ENCODE measurements at places on chromosomes 3 and 15. TPM values are rescaled to one million over a fixed set of nuclear protein-coding genes. Genes with fewer than 3 reads are reported as not detected.

DNA sequence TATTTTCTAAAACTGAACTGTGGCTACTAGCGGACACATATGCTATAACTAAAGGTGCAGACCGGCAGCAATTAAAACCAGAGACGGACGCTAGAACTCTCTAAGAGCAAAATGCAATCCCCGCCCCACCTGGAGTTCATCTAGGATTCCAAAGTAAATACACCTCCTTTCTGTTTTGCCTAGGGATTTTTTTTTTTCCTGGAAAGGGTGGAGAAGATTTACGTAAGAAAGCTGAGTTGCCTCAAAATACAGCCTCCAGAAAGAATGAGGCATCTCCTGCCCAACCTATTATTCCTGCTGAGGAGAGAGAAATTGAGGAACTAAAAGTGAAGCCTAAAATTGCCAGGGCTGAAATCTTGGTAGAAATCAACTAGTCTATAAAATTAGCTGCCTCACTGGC lies 150.2 kb downstream of the TP63 start:
- no peak for DNase-seq

- DNase-seq: no peak
Observed at GRCh38 chr15:39501366-39502081, 79.4 kb upstream of the THBS1 start.

DNA sequence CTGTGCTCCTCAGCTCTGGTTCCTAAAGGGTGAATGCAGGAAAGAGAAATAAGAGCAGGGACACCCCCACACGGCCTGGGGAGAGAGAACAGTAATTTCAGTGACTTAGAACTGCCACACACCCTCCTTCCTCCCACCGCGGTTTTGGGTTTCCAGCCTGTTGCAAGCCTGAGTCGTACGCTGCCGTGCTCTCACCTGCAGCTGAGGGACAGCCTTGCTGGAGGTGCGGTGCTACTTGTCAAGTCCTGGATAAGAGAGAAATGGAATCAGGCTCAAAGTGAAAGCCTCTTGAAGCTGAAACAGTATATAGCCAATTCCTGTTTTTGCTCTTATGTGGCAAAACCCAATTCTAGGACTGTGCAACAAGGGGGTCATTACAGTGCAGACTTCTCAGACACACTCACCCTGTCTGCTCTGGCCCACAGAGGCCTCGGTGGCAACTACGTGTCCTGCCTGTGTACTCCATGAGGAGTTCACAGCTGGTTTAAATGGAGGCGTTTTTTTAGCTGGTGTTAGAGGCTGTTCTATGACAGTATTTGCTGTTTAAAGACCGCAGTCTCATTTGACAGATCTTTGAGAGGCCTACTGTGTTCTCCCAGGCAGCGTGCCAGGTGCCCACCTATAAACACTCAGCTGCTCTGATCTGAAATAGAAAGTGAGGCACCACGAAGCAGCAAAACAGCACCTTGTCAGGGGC lies 42.9 kb downstream of the TBC1D2B start:
- no peak for DNase-seq

The C3orf18 gene
- 5.0 TPM for total RNA-seq
